ENCODE measurements at places on chromosomes 1 and 21.

GRCh38 chr1:53615101-53615500 lies 123.9 kb downstream of the GLIS1 start:
- DNase-seq: no peak

DNA sequence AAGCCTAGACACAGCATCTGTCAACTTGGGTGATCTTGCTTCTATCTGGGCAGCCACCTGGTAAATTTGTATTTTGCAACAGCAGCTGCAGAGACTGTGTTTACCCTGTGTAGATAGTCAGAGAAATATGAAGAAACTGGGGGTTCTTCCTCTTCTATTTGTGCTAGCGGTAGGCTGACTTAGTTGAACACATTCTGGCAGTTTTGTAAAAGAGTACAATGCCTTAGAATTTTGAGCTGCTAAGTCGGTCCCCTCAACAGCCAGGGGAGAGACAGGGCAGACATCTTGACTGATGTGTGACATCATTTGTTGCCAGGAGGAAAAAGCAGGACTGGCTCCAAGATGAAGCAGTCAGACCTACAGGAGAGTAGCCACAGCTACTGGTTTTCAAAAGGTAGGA lies 53.7 kb downstream of the KCNJ6 start:
- peak; percentile 25 for DNase-seq

DNA sequence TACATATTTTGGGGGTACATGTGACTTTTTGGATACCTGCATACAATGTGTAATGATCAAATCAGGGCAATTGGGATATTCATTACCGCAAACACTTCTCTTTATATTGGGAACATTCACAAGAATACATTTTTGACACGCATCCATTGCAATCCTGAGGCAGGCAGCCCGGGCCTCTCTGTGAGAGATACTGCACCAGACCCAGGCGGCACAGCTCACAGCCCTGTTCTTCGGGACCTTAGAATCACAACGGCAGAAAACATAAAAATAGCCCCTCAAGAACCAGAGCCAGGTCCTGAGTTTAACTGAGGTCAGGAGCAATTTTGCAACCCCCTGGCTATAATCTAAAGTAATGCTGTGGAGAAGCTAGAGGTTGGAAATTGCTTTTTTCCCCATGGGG lies 90.8 kb upstream of the PGBD5 start:
- DNase-seq: no peak

GRCh38 chr21:37593015-37593414 lies 226.4 kb downstream of the DYRK1A start:
- no peak for DNase-seq

DNA sequence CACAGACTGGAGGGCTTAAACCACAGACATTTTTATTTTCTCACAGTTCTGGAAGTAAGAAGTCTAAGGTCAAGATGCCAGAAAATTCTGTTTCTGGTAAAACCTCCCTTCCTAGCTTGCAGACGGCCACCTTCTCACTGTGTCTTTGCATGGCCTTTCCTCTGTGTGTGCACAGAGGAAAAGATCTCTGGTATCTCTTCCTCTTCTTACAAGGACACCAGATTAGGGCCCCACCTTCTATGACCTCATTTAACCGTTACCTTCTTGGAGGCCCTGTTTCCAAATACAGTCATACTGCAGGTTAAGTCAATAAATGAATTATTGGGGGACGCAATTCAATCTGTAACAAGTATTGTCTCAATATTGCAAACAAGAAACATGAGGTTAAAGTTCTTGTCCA lies 63.0 kb upstream of the PRDX6 start:
- no peak for DNase-seq

- DNase-seq: no peak
Observed at GRCh38 chr1:77926561-77927357, 38.3 kb downstream of the NEXN start.

DNA sequence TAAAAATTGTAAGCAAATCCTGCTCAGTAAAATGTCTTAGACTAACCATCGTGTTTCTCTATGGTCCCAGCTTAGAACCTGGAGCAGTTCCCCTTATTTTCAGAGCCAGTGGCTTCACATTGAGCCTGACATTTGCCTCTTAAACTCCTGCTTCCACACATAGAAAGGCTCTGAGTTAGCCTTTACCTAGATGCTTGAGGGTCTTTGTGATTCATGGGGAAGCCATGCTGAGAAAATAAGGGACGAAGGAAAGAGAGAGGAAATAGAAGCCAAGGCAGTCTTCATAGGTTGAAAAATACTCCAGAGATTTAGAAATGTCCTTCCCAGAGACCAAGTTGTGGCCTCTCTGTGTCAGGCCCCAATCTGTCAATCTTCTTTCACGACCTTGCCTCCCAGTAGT lies 16.1 kb upstream of the RBBP5 start:
- no peak for DNase-seq

DNA sequence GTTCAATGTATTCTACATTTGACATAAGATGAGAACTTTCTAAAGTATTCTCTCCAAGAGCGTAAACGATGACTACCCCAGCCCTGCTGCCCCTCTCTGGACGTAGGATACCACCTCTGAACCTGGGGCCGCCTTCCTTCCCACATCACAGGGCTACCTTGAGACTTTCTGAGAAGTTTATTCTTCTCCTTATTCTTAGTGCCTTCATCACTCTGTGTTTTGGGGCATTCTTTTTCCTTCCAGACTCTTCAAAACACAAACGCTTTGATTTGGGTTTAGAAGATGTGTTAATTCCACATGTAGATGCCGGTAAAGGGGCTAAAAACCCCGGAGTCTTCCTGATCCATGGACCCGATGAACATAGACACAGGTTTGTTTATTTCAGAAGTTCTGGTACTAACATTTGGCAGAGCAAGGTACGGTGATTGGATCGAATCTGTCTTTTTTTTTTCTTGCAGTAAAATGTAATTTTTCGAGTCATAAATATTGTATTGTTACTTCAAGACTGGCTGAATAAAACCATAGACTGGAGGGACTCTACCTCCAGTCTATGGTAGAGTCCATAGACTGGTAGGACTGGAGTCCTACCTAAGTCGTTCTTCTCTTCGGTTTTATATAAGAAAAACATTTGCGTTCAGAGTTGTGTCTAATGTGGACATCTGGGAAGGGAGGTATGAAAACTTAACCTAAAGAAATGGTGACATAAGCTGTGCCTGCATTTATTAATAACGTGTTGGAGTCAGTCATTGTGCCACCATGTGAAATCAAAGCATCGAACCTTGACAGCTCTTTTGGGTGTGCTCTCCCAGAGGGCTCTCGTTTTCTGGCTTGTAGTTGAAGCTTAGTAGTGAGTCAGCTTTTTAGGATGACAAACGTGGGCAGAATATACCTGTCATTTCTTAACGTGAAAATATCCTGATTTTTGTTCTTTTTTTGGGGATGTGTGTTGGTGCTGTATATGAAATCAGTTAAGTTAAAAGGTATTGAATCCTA lies 1.2 kb downstream of the MAN1A2 start:
- peak; percentile 64 for DNase-seq

- no peak for DNase-seq
Observed at GRCh38 chr1:216205176-216205575, 218.1 kb downstream of the USH2A start.

GRCh38 chr1:116948046-116948445 lies 38.3 kb downstream of the PTGFRN start:
- no peak for DNase-seq

- no peak for DNase-seq
Observed at GRCh38 chr21:34369741-34370140, 5.6 kb upstream of the SMIM11 start.

DNA sequence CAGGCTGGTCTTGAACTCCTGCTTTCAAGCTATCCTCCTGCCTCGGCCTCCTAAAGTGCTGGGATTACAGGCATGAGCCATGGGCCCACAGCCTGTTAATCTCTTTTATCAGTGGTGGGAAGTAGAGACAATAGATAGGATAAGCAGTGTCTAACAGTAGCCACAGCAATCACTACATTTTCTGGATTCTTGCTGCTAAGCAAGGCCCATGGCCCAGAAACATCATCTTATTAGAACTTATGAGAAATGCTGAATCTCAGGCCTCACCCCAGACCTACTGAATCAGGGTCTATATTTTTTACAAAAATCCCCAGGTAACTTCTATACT lies 29.7 kb downstream of the IGFN1 start:
- DNase-seq: no peak

DNA sequence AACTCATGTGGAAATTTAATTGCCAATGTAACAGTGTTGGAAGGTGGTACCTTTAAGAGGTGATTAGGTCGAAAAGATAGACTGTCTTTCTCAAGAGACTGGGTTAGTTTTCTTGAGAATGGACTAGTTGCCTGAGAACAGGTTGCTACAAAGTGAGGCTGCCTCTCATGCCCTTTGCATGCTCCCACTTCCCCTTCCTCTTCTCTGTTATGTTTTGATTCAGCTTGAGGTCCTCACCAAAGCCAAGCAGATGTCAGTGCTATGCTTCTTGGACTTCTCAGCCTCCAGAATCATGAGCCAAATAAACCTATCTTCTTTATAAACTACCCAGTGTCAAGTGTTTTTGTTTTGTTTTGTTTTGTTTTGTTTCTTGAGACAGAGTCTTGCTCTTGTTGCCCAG lies 187.0 kb upstream of the RUNX1 start:
- DNase-seq: no peak

GRCh38 chr1:156502894-156503697 lies 2.5 kb upstream of the MEF2D start:
- DNase-seq: peak; percentile 98
